C1 segment of cervical spinal cord (tissue), 14 donors: ENCODE measurements at places on chromosomes 4 and X.
A peak's percentile ranks its signal among the peaks of the same experiment; 100 is the strongest.

- no peak for DNase-seq
These were observed 66.9 kb upstream of the BMPR1B start for GRCh38 chr4:94690851-94691254.

GRCh38 chr4:151865312-151865711 is 104.5 kb upstream of the GATB start:
- no peak for DNase-seq

- no peak for DNase-seq
These were observed 28.4 kb downstream of the BOD1L1 start for GRCh38 chr4:13599159-13599558.

- DNase-seq: no peak
These were observed 15.7 kb downstream of the OFD1 start for GRCh38 chrX:13750204-13750603.

DNA sequence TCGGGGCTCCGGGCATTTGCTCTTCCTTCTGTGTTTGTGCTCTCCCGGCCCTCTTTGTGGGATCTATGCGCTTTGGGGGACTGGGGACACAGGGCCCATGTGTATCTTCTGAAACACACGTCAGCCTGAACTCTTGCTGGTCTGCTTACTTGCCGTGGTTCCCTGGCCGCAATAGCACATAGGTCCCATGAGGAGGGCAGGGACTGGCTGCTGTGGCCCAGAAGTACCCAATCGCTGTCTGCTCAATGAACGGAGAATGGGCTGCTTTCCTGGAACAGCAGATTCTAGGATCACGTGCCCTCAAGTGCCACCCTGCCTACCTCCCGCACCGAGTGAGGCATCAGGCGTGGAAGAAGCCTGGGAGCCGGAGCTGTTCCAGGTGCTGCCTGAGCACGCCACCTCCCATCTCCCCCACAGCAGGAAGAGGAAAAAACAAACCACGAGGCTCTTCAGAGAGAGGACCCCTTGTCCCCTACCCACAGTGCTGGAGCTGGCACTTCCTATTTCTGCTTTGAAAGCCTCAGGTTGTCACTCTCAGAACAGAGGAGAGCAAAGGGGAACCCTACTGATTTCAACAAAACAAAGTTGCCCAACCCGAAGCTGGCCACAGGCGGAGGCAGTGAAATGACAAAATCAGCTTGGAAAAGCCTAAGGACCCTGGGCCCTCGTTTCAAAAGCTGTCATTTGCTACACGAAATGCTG is 3.8 kb downstream of the G6PD start:
- peak; percentile 38 for DNase-seq

DNA sequence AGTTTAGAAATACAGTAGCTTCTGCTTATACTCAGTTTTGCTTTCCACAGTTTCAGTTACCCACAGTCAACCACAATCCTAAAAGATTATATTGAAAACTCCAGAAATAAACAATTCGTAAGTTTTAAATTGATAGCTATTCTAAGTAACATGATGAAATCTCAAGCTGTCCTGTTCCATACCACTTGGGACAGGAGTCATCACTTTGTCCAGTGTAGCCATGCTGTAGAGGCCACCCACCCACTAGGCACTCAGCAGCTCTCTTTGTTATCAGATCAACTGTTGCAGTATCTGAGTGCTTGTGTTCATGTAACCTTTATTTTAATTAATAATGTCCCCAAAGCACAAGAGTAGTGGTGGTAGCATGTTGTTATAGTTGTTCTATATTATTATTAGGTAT is 117.5 kb upstream of the IQCM start:
- DNase-seq: no peak

GRCh38 chr4:8652181-8653078 is 59.9 kb downstream of the CPZ start:
- no peak for DNase-seq

DNA sequence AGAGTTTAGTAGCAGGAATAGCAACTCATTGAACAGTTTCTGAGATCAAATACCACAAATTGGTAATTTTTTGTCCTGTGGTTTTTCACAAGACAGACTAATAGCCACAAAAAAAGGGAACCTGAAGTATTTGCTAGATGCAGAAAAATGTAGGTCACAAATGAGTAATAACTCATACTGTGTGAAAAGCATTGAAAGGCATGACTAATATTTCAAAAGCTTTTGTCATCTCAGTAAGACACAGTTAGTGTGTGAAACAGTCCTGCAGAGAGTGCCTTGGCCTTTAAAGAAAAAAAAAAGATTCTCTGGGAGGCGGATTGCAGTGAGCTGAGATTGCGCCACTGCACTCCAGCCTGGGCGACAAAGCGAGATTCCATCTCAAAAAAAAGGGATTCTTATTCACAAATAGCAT is 31.4 kb upstream of the SLC25A31 start:
- no peak for DNase-seq

DNA sequence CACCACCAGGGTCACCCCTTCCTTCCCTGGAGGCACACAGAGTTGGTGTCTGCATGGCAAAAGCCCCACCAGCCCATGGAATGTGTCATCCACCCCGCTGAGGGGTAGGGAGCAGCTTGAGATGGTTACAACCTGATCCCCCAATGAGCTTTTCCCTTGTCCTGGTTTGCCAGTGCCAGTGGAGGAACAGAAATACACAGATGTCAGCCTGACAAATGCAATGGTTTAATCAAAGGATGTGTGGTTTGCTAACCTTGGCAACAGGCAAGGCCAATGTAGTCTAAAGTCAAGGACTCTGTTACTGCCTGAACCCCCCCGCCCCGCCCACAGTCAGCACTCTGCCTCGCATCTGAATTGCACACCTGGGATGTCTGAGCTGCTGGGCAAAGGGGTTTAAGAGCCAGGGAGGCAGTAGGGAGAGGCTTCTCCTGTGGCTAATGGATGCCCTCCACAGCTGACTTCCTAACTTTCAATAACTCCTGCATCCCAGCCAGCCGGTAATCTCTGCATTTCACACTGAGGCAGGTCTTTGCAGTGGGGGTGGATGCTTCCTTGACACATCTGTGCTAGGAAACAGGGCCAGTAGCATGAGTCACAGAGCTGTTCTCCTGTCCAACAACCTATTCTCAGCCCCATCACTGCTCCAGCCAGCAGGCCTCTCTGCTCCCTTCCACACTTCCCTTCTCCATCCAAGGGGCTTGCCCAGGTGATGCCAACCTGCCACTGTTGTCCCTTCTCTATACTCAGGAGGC is 137.5 kb downstream of the AMMECR1 start:
- no peak for DNase-seq

DNA sequence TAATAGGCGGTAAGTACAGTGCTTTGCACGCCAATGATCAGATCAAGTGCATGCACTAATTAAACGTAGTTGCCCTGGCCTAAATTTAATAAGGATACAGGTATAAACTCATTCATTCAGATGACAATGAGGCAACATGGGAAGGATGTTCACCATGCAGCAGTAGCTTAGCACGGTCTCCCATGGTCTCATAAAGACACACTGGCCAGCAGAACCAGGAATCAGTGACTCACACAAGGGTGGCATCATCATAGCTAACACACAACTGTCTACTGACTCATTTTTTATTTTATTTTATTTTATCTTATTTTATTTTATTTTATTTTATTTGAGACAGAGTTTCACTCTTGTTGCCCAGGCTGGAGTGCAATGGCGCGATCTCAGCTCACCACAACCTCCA is 42.7 kb downstream of the TMEM156 start:
- no peak for DNase-seq

DNA sequence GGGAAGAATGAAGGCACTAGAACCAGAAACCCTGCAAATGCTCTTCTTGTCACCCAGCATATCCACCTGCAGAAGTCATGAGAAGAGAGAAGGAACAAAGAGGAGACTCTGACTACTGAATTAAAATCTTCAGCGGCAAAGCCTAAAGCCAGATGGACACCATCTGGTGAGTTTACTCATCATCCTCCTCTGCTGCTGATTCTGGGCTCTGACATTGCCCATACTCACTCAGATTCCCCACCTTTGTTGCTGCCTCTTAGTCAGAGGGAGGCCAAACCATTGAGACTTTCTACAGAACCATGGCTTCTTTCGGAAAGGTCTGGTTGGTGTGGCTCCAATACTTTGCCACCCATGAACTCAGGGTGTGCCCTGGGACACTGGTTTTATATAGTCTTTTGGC is 181.7 kb downstream of the AR start:
- DNase-seq: no peak

DNA sequence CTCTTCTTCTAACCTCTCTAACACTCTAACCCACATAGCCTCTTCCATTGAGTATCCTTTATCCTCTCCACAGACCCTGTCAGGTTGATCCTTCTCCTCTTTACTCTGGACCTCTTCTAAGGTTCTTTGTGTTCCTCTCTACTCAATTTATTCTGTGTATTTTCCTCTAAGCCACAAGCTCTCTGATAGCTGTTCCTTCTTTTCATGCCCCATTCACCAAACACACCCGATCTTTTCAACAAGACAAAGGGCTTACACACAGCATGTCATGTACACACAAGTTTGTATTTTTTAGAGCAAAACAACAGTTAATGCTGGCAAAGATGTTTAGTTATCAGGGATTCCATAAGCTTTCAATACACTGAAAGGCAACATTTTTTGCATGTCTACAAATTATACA is 1.9 kb downstream of the SPIN2B start:
- DNase-seq: no peak

DNA sequence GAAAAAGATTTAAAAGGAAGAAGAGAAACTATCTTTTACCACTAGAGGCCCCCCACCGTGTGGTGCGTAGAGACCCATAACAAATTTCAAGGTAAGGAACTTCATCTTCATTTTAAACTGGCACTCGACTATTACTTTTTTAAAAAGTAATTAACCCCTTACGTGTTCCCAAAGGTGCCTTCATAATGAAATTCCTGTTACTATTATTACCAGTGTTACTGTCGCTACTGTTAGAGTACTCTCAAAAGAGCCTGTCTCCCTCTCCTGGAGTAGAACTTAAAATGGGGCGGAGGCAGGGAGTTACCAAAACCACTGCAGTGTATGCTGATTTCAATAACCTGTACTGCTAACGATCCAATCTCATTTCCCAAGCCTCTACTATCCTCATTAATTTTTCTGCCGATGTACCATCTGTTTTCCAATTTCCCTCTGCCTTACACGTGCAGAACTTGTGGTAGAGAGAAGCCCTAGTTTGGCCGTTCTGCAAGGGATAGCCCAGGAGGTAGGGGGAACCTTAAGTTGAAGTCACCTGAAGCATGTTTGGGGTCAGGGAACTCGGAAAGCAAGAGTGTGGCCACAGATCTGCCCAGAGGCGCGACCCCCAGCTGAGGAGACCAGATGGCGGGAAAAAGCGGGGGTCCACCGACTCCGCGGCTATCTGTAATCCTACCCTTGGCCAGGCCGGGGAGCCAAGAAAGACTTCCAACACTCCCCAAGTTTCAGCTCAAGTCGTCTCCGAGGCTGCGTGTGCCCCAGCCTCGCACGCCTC is 720 bp upstream of the STK26 start:
- no peak for DNase-seq

DNA sequence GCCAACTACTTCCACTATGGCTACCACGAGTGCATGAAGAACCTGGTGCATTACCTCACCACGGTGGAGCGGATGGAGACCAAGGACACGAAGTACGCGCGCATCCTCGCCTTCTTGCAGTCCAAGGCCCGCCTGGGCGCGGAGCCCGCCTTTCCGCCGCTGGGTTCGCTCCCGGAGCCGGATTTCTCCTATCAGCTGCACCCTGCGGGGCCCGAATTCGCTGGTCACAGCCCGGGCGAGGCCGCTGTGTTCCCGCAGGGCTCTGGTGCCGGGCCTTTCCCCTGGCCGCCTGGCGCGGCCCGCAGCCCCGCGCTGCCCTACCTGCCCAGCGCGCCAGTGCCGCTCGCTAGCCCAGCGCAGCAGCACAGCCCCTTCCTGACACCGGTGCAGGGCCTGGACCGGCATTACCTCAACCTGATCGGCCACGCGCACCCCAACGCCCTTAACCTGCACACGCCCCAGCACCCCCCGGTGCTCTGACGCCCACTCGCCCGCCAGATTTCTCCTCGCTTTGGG is 2.1 kb downstream of the HELT start:
- no peak for DNase-seq

- DNase-seq: no peak
These were observed 215.8 kb downstream of the PACRGL start for GRCh38 chr4:20916106-20916505.

DNA sequence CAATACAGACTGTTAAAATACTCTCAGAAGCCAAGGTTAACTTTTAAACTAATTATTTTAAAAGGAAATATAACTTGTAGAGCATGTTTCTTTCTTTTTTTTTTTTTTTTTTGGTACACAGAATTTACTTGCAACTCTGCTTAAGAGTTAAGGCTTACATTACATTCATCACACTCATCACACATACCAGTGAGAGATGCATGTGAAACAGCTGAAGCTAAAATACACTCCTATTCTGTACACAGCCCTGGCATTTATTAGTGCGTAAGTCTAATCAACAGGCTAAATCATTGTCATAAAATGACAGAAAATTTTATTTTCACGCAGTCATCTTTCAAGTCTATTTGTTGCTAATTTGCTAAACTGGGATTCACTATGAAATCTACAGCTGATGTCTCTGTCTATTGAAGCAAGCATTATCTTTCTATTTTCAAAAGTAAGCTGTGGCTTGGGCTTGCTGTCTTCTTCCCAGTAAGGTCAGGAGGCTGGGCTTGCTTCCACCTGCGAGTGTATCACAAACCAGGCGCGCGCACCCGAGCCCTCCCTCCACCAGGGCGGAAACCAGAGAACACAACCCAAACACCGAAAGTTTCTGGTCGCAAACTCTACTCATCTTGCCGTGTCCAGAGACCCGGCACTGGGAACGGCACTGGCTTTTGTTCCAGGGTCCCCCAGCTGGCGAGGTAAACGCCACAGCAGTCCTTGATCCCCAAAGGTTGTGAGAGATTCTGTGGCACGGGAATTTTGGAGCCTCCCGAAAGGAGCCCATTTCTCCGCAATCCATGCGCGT is 3.9 kb downstream of the MAML3 start:
- DNase-seq: peak; percentile 82

- no peak for DNase-seq
These were observed 1454.1 kb downstream of the PCDH19 start for GRCh38 chrX:98956014-98956413.

DNA sequence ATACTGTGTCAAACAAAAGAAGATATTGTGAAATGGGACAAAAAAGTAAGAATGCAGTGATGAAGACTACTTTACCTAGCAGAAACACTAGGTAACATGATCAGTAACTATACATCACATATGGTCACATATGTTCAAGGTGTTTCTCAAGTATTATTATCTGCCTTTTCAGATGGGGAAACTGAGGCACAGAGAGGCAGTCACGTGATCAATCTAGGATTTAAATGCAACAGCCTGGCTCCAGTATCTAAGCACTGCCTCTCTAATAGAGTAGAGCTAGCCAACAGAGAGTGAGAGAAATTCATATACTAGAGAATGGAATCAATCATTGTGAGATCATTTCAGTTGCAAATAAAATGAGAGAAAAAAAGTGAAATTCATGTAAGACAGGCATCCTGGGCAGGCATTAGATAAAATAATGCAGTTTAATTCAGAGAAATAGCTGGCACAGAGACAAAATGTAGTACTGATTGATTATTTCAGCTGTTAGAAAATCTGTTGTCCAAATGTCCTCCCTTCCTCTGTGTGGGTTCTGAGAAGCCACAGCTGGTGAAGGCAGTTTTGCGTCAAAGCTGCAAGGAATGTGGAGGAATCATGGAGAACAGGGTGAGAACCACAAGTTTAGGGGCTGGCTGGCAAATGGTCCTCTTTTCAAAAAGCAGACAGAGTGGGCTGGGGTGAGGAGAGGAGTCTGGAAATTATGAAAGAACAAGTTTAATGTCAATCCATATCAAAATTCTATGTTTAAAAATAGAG is 26.0 kb downstream of the SMIM43 start:
- no peak for DNase-seq
